ENCODE measurements at places on chromosomes 2 and 18. TPM values are rescaled to one million over a fixed set of nuclear protein-coding genes. Genes with fewer than 3 reads are reported as not detected.

- peaks cover 4% of the 10 kb centered on the region for H3K27me3 ChIP-seq
- H3K4me3 ChIP-seq, result no peak overlapping the region
- no peak for DNase-seq
- H3K27ac ChIP-seq, result no peak overlapping the region
- no peaks in the 10 kb centered on the region for H3K4me1 ChIP-seq
Observed at GRCh38 chr2:173750353-173750801, 214.8 kb downstream of the SP3 start.

DNA sequence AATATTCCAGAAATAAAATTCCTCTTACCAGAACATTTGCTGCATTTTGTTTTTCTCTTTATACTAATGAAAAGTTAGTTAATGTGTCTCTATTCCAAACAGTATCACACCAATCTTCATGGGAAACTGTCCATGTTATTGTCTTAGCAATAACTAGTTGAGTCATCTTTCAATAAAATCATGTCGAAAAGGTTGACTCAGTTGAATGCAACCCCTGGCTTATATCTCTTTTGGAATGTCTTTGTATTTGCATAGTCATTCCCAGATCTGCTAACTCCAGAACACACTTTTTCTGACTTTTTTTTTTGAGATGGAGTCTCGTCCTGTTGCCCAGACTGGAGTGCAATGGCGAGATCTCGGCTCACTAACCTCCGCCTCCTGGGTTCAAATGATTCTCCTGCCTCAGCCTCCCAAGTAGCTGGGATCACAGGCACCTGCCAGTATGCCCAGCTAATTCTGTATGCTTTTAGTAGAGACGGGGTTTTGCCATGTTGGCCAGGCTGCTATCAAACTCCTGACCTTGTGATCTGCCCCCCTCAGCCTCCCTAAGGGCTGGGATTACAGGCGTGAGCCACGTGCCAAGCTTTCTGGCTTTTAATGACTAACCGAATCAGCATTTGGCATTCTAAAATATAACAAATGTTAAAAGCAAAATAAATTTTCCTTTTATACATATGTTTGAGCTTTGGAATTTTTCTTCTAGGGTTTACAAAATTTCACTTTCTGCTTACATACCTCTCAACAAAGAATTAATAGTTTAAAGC, 133.2 kb upstream of the GULP1 start:
- H3K4me1 ChIP-seq, result no peaks in the 10 kb centered on the region
- no peak overlapping the region for H3K4me3 ChIP-seq
- H3K27me3 ChIP-seq, result no peaks in the 10 kb centered on the region
- H3K36me3 ChIP-seq, result no peaks in the 10 kb centered on the region
- H3K27ac ChIP-seq, result no peak overlapping the region
- no peak for DNase-seq

DNA sequence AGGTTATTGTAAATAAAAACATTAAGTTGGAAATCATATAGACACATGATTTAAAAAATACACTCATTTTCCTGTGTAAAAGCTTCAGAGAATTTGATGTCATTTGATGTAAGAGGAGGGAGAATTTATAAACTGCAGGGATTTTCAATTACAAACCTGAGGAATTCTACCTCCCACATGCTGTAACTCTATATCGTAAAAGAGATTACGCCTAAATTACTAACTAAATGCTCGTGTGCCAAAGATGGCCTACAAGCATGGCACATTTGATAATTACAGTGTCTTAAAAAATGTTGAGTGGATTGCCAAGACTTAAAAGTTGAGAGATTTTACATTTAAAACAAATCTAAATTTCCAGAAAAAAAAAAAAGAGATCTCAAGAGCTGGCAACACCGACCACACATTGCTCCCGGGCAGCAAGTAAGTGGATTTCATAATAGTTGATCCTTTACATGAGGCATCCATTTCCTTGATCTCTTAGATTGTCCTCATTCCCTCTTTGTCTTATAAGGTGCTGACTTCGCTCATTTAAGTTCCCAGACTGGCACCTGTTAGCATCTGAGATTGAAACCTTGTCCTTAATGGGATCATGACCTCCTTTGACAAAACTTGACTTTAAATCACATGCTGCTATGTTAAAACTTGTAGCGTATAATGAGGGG, 840.3 kb upstream of the ZEB2 start:
- no peak overlapping the region for H3K4me3 ChIP-seq
- no peaks in the 10 kb centered on the region for H3K4me1 ChIP-seq
- no peaks in the 10 kb centered on the region for H3K36me3 ChIP-seq
- DNase-seq, result no peak
- no peak overlapping the region for H3K27ac ChIP-seq
- no peaks in the 10 kb centered on the region for H3K27me3 ChIP-seq

DNA sequence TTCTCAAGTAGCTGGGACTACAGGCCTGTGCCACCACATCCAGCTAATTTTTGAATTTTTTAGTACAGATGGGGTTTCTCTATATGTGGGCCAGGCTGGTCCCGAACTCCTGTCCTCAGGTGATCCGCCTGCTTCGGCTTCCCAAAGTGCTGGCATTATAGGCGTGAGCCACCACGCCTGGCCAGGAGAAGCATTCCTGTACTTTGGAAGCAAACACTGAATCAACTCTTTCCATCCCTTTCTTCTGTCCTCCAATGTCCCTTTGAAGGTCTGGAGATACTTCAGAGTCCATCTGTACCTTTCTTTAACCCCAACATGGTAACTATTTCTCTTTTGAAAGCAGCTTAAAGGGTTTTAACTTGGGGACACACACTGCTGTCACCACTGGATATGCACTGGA, 23.6 kb upstream of the MAP4K4 start:
- no peak for DNase-seq
- H3K4me1 ChIP-seq, result peaks cover 6% of the 10 kb centered on the region
- H3K27ac ChIP-seq, result no peak overlapping the region
- no peaks in the 10 kb centered on the region for H3K36me3 ChIP-seq

GRCh38 chr2:172673056-172673683, 62.5 kb upstream of the RAPGEF4 start:
- no peaks in the 10 kb centered on the region for H3K27me3 ChIP-seq
- no peak overlapping the region for H3K4me3 ChIP-seq
- H3K36me3 ChIP-seq, result no peaks in the 10 kb centered on the region
- H3K4me1 ChIP-seq, result no peaks in the 10 kb centered on the region

DNA sequence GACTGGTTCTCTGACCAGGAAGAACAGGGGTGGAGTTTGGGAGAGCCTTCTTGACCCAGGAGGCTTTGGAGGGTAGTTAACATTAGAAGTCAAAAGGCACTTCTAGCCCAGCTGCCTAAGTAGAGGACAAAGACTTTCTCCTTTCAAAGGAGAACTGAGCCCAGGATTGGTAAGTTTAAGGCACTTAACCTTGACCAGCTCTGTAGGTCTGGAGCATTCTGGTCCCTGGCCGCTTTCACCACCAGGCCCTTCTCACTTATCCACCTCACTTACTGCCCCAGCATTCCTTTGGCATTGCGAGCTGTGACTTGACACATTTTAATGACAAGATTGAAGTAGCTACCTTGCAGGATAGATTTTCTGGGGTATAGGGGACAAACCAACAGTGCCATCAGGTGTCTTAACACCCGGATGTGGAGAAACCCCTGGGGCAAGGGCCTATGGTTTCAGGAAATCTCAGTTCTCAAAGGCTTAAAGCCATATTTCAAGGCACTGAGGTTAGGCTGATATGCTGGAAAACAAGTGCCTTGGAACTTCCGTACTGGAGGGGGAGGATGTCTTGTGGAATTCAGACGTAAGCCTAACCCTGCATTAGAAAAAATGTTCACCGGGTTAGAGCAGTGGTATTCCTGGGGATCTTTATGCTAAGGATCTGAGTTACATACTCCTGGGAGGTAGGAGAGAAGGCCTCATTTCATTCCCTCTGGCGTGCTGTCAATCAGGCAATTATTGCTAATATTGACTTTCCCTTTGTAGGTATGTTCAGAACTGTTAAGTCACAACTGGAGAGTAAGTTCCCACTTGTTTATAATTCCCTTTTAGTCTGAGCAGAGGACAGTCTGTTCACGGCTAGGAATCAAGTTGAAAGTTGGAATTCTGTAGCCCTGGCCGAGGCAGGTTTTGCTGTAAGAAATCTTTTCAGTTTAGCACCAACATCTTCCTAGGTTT, 4.3 kb downstream of the C2orf68 start:
- no peaks in the 10 kb centered on the region for H3K27me3 ChIP-seq
- no peak for DNase-seq
- H3K4me1 ChIP-seq, result peaks cover 19% of the 10 kb centered on the region
- peaks cover 28% of the 10 kb centered on the region for H3K36me3 ChIP-seq

- no peaks in the 10 kb centered on the region for H3K36me3 ChIP-seq
- no peak overlapping the region for H3K27ac ChIP-seq
- H3K4me3 ChIP-seq, result no peak overlapping the region
- no peaks in the 10 kb centered on the region for H3K4me1 ChIP-seq
Observed at GRCh38 chr2:234626566-234627130, 129.8 kb upstream of the ARL4C start.

- H3K4me1 ChIP-seq, result no peaks in the 10 kb centered on the region
- no peak overlapping the region for H3K4me3 ChIP-seq
- H3K36me3 ChIP-seq, result no peaks in the 10 kb centered on the region
- H3K27me3 ChIP-seq, result no peaks in the 10 kb centered on the region
Observed at GRCh38 chr18:46555213-46555612, 101.8 kb downstream of the LOXHD1 start.

GRCh38 chr2:17752892-17753802, 463 bp downstream of the SMC6 start:
- H3K27me3 ChIP-seq, result no peaks in the 10 kb centered on the region
- H3K36me3 ChIP-seq, result no peaks in the 10 kb centered on the region
- H3K4me3 ChIP-seq, result peak overlapping the region; percentile 86
- peak; percentile 76 for DNase-seq

DNA sequence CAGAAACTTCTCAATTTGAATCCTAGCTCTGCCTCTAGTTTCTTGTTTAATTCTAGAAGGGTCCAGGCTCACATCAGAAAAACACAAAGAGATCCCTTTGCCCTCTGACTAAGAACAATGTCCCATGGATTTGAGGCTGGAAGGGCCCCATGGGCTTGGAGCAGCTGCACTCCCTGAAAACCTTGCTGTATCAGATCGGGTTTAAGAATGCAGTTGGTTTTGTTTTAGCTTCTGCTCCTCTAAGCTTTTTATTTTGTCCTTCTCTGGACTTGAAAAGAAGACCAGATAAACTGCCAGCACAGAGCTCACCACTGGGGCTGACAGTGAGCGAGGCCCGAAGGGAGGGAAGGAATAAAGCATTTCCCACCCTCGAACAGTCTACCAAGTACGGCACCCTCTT, 69.2 kb upstream of the WIPF1 start:
- H3K27ac ChIP-seq, result no peak overlapping the region
- peaks cover 19% of the 10 kb centered on the region for H3K4me1 ChIP-seq
- H3K4me3 ChIP-seq, result no peak overlapping the region
- H3K27me3 ChIP-seq, result peaks cover 4% of the 10 kb centered on the region
- no peaks in the 10 kb centered on the region for H3K36me3 ChIP-seq

DNA sequence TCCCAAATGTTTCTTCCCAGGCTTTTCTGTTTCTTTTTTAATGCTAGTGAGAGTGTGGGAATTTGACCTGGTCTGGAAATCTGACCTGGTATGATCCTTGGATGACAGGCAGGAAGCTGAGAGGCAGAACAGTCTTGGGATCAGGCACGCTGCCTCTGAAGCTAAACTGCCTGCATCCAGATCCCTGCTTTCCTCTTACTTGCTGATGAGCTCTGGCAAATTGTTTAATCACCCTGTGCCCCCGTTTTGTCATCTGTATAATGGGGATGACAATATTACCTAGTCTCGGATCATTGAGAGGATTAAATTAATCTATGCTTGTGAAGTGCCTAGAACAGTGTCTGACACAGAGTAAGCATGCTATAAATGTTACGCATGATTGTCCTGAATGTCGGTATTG, 3.3 kb downstream of the KLHL23 start:
- no peaks in the 10 kb centered on the region for H3K36me3 ChIP-seq
- no peak overlapping the region for H3K4me3 ChIP-seq
- no peak overlapping the region for H3K27ac ChIP-seq
- peaks cover 15% of the 10 kb centered on the region for H3K27me3 ChIP-seq
- peaks cover 14% of the 10 kb centered on the region for H3K4me1 ChIP-seq

- DNase-seq, result no peak
- H3K27ac ChIP-seq, result no peak overlapping the region
- H3K36me3 ChIP-seq, result peaks cover 8% of the 10 kb centered on the region
- H3K4me1 ChIP-seq, result no peaks in the 10 kb centered on the region
- H3K4me3 ChIP-seq, result no peak overlapping the region
Observed at GRCh38 chr18:56721491-56721890, 70.3 kb downstream of the WDR7 start.

- H3K4me3 ChIP-seq, result no peak overlapping the region
- no peak overlapping the region for H3K27ac ChIP-seq
- no peak for DNase-seq
- no peaks in the 10 kb centered on the region for H3K36me3 ChIP-seq
- no peaks in the 10 kb centered on the region for H3K4me1 ChIP-seq
Observed at GRCh38 chr2:162475661-162476060, 131.7 kb downstream of the GCA start.

- no peaks in the 10 kb centered on the region for H3K4me1 ChIP-seq
- H3K27me3 ChIP-seq, result no peaks in the 10 kb centered on the region
- H3K27ac ChIP-seq, result no peak overlapping the region
- no peaks in the 10 kb centered on the region for H3K36me3 ChIP-seq
Observed at GRCh38 chr2:211103989-211104388, 547.6 kb downstream of the CPS1 start.

GRCh38 chr2:64516651-64517510, 7.2 kb upstream of the AFTPH start:
- no peaks in the 10 kb centered on the region for H3K4me1 ChIP-seq
- H3K27me3 ChIP-seq, result no peaks in the 10 kb centered on the region
- H3K4me3 ChIP-seq, result no peak overlapping the region
- H3K36me3 ChIP-seq, result no peaks in the 10 kb centered on the region

- H3K27ac ChIP-seq, result no peak overlapping the region
- no peak for DNase-seq
- peaks cover 32% of the 10 kb centered on the region for H3K27me3 ChIP-seq
Observed at GRCh38 chr2:72883356-72883962, 3.7 kb upstream of the SPR start.

DNA sequence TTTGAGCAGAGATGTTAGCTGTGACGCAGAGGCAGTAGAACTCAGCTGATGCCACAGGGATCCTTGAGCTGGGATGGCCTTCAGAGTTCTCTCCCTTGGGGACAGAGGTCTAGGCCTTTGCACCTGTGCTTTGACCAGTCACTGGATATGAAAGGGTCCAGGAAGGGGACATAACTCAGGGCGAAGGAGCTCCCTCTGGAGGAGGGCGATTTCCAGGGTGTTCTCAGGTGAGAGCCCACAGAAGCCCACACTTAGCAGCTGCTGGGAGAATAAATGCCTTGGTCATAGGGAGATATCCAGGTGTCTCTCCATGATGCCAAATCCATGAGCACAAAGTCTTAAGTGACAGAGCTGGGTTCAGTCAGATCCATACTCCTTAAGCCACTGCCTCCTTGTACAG, 369.2 kb downstream of the NYAP2 start:
- no peaks in the 10 kb centered on the region for H3K27me3 ChIP-seq
- DNase-seq, result no peak
- H3K27ac ChIP-seq, result no peak overlapping the region

- H3K27ac ChIP-seq, result no peak overlapping the region
- H3K4me1 ChIP-seq, result peaks cover 18% of the 10 kb centered on the region
- no peaks in the 10 kb centered on the region for H3K36me3 ChIP-seq
- H3K27me3 ChIP-seq, result no peaks in the 10 kb centered on the region
- DNase-seq, result no peak
- H3K4me3 ChIP-seq, result no peak overlapping the region
Observed at GRCh38 chr18:64710105-64710861, 561.4 kb upstream of the LINC00305 start.

Gene SERPINB12
- not detected for total RNA-seq

Gene GORASP2
- total RNA-seq, result 50.5 TPM

Gene HES6
- total RNA-seq, result 14.3 TPM

Gene SLC5A7
- not detected for total RNA-seq

Gene PSTPIP2
- 1.00 TPM for total RNA-seq

Gene ZFP36L2
- 455 TPM for total RNA-seq

Gene WNT6
- total RNA-seq, result 0.84 TPM

Gene ASB3
- 38.4 TPM for total RNA-seq

Gene SCN3A
- total RNA-seq, result 6.0 TPM

Measured in B cell (primary cell).